ENCODE measurements at places on chromosomes 1 and 21. TPM values are rescaled to one million over a fixed set of nuclear protein-coding genes. Genes with fewer than 3 reads are reported as not detected.

The PCBP3 gene
- 0.32 TPM for total RNA-seq

The FAM177B gene
- not detected for total RNA-seq

The OR11L1 gene
- total RNA-seq = not detected

The WDR26 gene
- 43.4 TPM for total RNA-seq

The LCK gene
- not detected for total RNA-seq

The GOLT1A gene
- not detected for total RNA-seq

The MYBPH gene
- 1.4 TPM for total RNA-seq

The RGS13 gene
- not detected for total RNA-seq

The ACKR1 gene
- not detected for total RNA-seq

The PLPP3 gene
- total RNA-seq = 156 TPM

The CD1D gene
- total RNA-seq = not detected

The CCDC17 gene
- total RNA-seq = 1.4 TPM

The KCNN3 gene
- total RNA-seq = not detected

The HPCAL4 gene
- total RNA-seq = not detected

The CELSR2 gene
- 0.32 TPM for total RNA-seq

The NTNG1 gene
- 14.7 TPM for total RNA-seq

The IL20 gene
- total RNA-seq = not detected

The CFAP141 gene
- total RNA-seq = not detected

The C1orf198 gene
- 123 TPM for total RNA-seq

The AMY2A gene
- total RNA-seq = not detected

The AADACL3 gene
- total RNA-seq = not detected

The HHAT gene
- 1.9 TPM for total RNA-seq

The ATAD3C gene
- not detected for total RNA-seq

The SLC35F3 gene
- 1.4 TPM for total RNA-seq

The CSF3R gene
- total RNA-seq = not detected

The HES3 gene
- not detected for total RNA-seq

The EBNA1BP2 gene
- total RNA-seq = 120 TPM

The FAM20B gene
- total RNA-seq = 47.6 TPM

The B3GALT5 gene
- not detected for total RNA-seq

The KRTAP19-7 gene
- total RNA-seq = not detected

The TFF2 gene
- not detected for total RNA-seq

The OR10J5 gene
- not detected for total RNA-seq

The IBA57 gene
- 2.9 TPM for total RNA-seq

The QSOX1 gene
- 540 TPM for total RNA-seq

The IGSF21 gene
- total RNA-seq = not detected

The RAB25 gene
- not detected for total RNA-seq

The MYOM3 gene
- total RNA-seq = 1.4 TPM

The MYOC gene
- not detected for total RNA-seq

The RNU1-4 gene
- under 0.01 TPM for total RNA-seq

The THEM5 gene
- total RNA-seq = not detected

The TMEM61 gene
- total RNA-seq = not detected

The DYRK3 gene
- total RNA-seq = 28.8 TPM

The GNG4 gene
- total RNA-seq = 0.32 TPM

The FUCA1 gene
- 15.4 TPM for total RNA-seq

The FCER1G gene
- total RNA-seq = not detected

The FMOD gene
- total RNA-seq = 12.1 TPM

The RPS6KA1 gene
- 0.38 TPM for total RNA-seq

The MTARC1 gene
- 0.76 TPM for total RNA-seq

The HPDL gene
- 3.7 TPM for total RNA-seq

The CIART gene
- total RNA-seq = 1.8 TPM

The SRGAP2 gene
- total RNA-seq = 51.1 TPM
